ENCODE measurements at places on chromosomes 4 and X. TPM values are rescaled to one million over a fixed set of nuclear protein-coding genes. Genes with fewer than 3 reads are reported as not detected.
A peak's percentile ranks its signal among the peaks of the same experiment; 100 is the strongest.

DNA sequence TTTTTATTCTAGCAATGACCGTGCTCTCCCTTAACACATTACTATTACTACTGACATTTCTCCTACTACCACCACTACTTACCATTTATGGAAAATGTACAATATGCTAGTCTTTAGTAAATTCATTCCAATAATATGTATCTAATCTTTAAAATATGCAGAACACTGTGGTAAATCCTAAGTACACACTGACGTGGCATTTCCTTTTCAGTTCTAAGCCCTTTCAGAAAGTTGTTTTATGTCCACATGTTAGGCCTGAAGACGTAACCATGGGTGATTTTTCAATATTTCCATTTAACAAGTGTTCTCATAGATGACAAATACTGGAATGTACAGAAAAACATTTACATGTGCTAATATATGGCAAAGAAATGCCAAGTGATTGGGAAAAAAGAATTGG, 268.6 kb upstream of the SLIT2 start:
- no peak overlapping the region for H3K4me3 ChIP-seq
- DNase-seq, result no peak
- H3K36me3 ChIP-seq, result no peaks in the 10 kb centered on the region
- no peak overlapping the region for H3K27ac ChIP-seq
- H3K4me1 ChIP-seq, result no peaks in the 10 kb centered on the region

- no peak overlapping the region for H3K4me3 ChIP-seq
- H3K36me3 ChIP-seq, result no peaks in the 10 kb centered on the region
- H3K27ac ChIP-seq, result no peak overlapping the region
- H3K27me3 ChIP-seq, result no peaks in the 10 kb centered on the region
- peaks cover 14% of the 10 kb centered on the region for H3K4me1 ChIP-seq
- DNase-seq, result no peak
These were observed 1.1 kb upstream of the CD38 start for GRCh38 chr4:15776871-15777648.

GRCh38 chr4:17636341-17636695, 21.9 kb downstream of the MED28 start:
- H3K36me3 ChIP-seq, result 0 out of 2 replicates have a peak, but pooled peaks cover 4% of the 10 kb centered on the region
- H3K4me1 ChIP-seq, result no peaks in the 10 kb centered on the region
- no peak overlapping the region for H3K4me3 ChIP-seq
- DNase-seq, result no peak
- no peak overlapping the region for H3K27ac ChIP-seq

- no peaks in the 10 kb centered on the region for H3K36me3 ChIP-seq
- no peak overlapping the region for H3K4me3 ChIP-seq
- H3K27me3 ChIP-seq, result no peaks in the 10 kb centered on the region
- no peak overlapping the region for H3K27ac ChIP-seq
These were observed 223.7 kb downstream of the FGF13 start for GRCh38 chrX:138487866-138488265.

DNA sequence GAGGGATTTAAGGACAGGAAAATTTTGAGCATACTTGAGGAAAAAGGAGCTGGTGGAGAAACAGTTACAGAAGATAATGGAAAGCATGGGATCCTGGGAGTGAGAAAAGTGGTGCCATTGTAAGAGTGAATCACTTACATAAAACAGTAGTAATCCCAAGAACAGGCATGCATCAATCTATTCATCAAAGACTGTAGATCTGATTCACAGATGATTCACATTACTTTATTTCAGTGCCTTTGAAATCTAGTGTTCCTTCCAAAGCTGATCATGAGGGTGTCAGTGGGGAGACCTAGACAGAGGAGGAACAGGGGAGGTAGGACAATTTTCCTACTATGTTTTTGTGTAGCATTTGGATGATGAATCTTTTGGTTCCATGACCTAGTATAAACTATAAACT, 102.7 kb downstream of the TAB3 start:
- H3K36me3 ChIP-seq, result no peaks in the 10 kb centered on the region
- no peak overlapping the region for H3K4me3 ChIP-seq
- no peaks in the 10 kb centered on the region for H3K27me3 ChIP-seq
- no peaks in the 10 kb centered on the region for H3K4me1 ChIP-seq
- H3K27ac ChIP-seq, result no peak overlapping the region
- DNase-seq, result no peak

GRCh38 chr4:33437406-33437805, 2717.2 kb downstream of the PCDH7 start:
- H3K27ac ChIP-seq, result no peak overlapping the region
- H3K36me3 ChIP-seq, result no peaks in the 10 kb centered on the region
- H3K4me1 ChIP-seq, result no peaks in the 10 kb centered on the region
- no peak overlapping the region for H3K4me3 ChIP-seq

- H3K4me1 ChIP-seq, result no peaks in the 10 kb centered on the region
- DNase-seq, result no peak
- no peak overlapping the region for H3K4me3 ChIP-seq
- no peaks in the 10 kb centered on the region for H3K27me3 ChIP-seq
- no peak overlapping the region for H3K27ac ChIP-seq
These were observed 240.2 kb upstream of the GRIA3 start for GRCh38 chrX:122943918-122944317.

- H3K27me3 ChIP-seq, result no peaks in the 10 kb centered on the region
- no peak overlapping the region for H3K27ac ChIP-seq
- no peak for DNase-seq
These were observed 6.9 kb downstream of the MTMR1 start for GRCh38 chrX:150700107-150700506.

GRCh38 chr4:17492876-17493275, 19.0 kb downstream of the QDPR start:
- no peaks in the 10 kb centered on the region for H3K27me3 ChIP-seq
- no peak overlapping the region for H3K27ac ChIP-seq
- no peaks in the 10 kb centered on the region for H3K4me1 ChIP-seq
- no peak overlapping the region for H3K4me3 ChIP-seq
- no peaks in the 10 kb centered on the region for H3K36me3 ChIP-seq
- DNase-seq, result no peak

GRCh38 chr4:7967501-7968261, 28.0 kb upstream of the AFAP1 start:
- no peaks in the 10 kb centered on the region for H3K27me3 ChIP-seq
- H3K4me3 ChIP-seq, result no peak overlapping the region
- no peak for DNase-seq
- peaks cover 97% of the 10 kb centered on the region for H3K4me1 ChIP-seq

GRCh38 chr4:81631958-81632441, 160.3 kb upstream of the RASGEF1B start:
- H3K4me1 ChIP-seq, result 0 out of 2 replicates have a peak, but pooled peaks cover 5% of the 10 kb centered on the region
- H3K27me3 ChIP-seq, result no peaks in the 10 kb centered on the region
- peak overlapping the region; percentile 59 for H3K27ac ChIP-seq
- H3K36me3 ChIP-seq, result no peaks in the 10 kb centered on the region
- DNase-seq, result peak; percentile 79

DNA sequence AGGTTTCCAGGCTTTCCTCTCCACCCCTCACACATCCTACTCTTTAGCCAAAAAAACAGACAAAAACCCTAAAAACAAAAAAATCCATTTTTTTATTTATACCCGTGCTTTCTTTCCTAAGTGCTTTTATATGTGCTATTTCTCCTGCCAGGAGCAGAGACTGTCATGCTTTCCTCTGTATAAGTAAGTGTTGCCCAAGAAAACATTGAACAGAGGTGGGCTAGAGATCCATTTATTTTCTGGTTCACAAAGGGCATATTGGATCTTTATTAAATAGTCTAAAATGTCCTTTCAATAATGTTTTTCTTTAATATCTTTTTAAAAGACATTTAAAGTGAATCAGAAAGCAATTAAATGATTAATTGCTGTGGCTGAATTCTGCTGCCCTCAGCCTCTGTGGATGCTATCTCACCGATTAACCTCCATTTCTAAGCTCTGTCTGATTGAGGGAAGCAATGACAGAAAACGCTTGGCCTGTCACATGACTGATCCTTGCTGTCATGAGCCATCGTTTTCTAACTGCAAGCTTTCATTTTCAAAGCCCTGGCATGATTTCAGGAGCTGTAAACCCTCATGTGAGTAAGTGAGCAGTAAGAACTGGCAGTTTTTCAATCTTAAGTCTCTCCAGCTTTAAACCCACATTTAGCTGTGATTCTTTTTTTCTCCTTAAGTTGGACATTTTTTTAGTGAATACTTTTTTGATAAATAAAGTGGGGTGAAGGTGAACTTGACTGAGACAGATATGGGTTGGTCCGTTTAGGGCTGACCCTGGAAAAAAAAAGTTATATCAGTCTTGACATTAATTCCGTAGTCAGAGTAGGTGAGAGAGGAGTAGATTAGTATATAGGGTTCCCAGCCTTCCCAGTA, 180.7 kb upstream of the PGRMC2 start:
- H3K27me3 ChIP-seq, result no peaks in the 10 kb centered on the region
- no peak for DNase-seq
- no peak overlapping the region for H3K4me3 ChIP-seq
- no peaks in the 10 kb centered on the region for H3K4me1 ChIP-seq
- no peak overlapping the region for H3K27ac ChIP-seq

Gene PAK3
- total RNA-seq, result not detected

Gene TRAM1L1
- 1.6 TPM for total RNA-seq

Gene CT45A2
- not detected for total RNA-seq
